ENCODE measurements at places on chromosomes 13 and 19.

GRCh38 chr19:17957149-17957849 lies 9.6 kb upstream of the KCNN1 start:
- no peak for DNase-seq

DNA sequence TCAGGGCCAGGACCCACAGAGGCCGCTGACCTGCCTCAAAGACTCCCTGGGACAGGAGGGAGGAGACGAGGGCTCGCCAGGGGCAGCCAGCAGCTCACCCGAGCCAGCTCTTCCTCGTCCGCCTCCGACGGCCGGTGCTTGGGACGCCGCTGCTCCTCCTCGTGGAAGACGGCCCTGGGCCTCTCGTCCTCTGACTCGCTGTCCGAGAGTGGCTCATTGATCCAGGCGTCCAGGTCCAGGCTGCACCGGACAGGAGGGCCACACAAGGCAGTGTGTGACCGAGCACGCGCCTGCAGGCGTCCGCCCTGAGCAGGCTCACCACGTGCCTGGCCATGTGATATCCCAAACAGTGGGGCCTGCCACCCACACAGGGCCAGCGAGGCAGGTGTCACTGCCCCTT lies 19.8 kb downstream of the IZUMO4 start:
- no peak for DNase-seq

DNA sequence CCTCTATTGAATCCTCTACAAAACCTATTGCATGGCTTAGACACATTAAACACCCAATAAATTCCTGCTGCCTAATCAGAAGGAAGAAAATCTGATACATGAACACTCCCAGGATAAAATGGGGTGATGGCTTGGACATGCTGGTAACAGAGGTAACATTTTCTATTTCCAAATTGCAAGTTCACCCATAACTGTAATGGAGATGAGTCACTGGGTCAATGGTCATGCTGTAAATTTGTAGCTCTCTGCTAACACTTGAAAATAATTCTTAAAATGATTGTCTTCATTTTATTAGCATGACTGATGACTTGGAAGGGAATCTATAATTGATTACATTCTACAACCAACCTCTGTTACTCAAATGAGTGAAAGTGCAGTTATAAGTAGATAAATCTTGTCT lies 434.1 kb downstream of the FGF14 start:
- no peak for DNase-seq

- DNase-seq, result no peak
These were observed 33.3 kb downstream of the KATNAL1 start for GRCh38 chr13:30274083-30274482.

DNA sequence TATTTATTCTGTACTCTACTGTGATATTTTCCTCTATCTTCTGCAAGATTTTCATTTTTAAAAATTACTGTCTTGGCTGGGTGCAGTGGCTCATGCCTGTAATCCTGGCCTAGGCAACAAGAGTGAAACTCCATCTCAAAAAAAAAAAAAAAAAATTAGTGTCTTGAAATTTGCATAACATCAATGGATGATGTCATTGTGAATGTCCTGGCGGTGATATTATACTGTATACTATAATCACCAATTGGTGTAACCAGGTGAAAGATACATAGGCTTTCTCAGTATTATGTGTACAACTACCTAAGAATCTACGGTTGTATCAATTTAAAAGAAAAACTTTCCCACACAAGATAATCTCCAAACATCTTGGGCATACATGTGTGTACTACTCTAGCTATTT lies 15.2 kb downstream of the ZNF331 start:
- no peak for DNase-seq
